ENCODE measurements at places on chromosomes 2 and 18.

DNA sequence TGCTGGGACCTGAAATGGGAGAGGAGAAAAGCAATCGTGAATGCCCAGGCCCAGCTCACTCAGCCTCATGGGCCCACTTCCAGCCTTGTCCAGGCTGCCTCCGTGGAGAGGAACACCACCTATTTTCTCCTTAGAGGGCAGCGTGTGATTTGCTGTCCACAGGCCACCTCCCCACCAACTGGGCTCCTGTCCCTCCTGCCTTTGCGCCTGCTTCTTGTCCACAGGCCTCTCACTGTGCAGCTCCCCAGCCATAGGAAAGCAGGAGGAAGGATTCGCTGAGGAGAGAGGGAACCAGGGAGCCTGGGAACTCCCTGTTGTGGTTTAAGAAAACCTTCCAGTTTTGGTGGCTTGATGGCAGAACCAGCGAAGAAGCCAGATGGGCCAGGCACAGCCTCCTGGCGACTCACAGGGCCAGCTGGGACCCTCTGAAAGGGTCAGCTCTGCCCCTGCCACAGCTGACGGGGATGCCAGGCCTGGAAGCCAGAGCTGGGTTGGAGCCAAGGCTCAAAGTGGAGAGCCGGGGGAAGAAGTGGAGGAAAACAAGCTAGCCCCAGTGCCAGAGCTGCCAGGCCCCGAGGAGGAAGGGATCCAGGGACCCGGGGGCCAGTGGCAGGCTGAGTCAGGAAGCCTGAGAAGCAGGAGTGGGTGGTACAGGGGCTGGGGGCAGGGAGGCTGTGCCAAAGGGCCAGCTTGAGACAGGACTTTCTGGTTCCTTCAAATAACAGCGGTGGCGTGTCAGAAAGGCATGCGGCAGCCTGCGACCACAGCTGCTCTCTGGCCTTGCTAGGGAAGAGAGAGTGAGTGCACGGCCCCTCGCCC lies 9.9 kb downstream of the TMBIM1 start:
- no peak for DNase-seq

GRCh38 chr18:59988098-59988706 lies 88.4 kb downstream of the PMAIP1 start:
- peak; percentile 59 for DNase-seq

GRCh38 chr2:168030862-168031624 lies 216.4 kb downstream of the STK39 start:
- no peak for DNase-seq

DNA sequence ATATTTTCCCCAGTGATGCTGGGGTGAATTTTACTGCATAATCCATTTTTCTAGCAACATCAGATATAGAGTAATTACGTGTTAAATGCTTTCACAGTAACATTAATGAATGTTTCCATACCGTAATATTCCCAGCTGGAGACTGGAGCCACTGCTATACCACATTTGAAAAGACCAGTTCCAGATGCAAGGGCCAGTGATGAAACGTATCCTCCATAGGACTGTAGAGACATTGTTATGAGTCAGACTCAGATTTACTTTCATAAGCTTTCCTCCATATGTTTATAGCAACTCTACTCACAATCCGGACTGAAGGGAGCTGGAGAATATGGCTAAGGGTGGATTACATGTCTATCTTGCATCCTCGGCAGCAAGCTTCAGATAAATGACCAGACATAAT lies 22.7 kb upstream of the GCG start:
- DNase-seq = no peak

- DNase-seq = no peak
These were observed 439.2 kb downstream of the PARD3B start for GRCh38 chr2:204984518-204984917.

DNA sequence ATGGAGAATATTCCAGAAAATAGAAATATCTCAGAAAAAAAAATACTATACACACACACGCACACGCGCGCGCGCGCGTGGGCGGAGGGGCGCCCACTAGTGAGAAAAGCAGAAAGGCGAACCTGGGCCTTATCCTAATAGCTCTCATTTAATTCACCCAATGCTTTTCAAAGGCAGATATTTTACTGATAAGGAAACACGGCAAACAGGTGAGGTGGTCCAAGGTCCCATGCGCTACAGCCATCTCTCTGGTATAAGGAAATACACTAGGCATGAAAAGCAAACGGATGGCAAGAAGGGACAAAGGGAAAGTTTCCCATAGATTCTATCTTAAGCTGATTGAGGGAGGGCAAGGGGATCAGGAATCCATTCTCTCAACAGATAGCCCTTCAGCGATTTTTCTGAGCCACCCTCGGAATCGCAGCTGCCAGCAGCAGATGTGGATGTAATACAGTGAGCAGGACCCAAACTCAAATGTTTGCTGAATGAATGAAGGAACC lies 136.7 kb downstream of the TMEM247 start:
- peak; percentile 33 for DNase-seq

DNA sequence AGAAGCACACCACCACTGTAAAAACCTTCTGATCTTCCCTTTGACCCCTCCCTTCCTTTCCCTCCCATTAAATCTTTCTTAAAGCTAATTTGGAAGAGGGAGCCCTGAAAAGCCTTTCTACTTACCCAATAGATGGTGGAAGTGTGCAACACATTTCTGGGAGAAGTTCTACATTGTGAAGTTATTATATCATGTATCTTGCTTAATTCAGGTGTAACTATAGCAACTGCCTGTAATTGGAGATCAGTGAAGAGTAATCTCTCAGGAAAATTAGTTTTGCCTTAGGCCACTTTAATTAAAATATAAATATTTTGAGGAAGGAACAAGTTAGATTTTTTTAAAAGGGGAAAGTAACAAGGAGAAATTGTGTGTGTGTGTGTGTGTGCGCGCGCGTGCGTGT lies 266.0 kb downstream of the SH3BP4 start:
- no peak for DNase-seq

- no peak for DNase-seq
These were observed 188.4 kb downstream of the KCNS3 start for GRCh38 chr2:18066894-18067293.
